ENCODE measurements at places on chromosomes 12 and 14.

- DNase-seq = no peak
These were observed 5.1 kb downstream of the KRT85 start for GRCh38 chr12:52362118-52362726.

- no peak for DNase-seq
These were observed 92.5 kb downstream of the SSPN start for GRCh38 chr12:26287671-26288381.

DNA sequence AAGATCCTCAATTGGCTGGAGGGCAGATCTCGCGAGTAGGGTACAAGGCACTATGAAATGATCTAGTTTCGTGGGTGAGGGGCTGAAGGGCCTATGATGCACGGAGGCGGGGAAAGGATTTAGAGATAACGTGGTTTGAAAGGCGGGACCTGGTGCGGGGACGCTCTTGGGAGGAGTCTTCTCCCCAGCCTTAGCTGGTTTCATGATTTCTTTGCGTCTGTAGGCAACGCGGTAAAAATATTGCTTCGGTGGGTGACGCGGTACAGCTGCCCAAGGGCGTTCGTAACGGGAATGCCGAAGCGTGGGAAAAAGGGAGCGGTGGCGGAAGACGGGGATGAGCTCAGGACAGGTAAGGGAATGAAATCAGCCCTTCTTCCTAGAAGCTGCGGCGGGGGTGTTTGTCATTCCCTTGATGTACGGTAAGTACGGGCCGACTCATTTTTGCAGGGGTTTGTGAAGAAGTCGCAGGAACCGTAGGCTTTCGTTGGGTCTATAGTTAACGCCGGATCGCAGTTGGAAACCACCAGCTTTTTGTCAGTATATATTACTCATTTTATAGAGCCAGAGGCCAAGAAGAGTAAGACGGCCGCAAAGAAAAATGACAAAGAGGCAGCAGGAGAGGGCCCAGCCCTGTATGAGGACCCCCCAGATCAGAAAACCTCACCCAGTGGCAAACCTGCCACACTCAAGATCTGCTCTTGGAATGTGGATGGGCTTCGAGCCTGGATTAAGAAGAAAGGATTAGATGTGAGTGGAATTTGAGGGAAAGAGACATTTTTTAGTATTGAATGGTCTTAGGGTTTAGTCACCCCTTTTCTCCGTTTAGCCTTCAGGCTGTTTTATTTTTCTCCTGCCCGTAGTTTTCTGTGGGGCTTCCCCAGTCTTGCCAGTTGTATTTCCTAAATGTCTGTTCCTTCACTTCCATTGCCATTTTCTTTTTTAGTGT is 602 bp downstream of the APEX1 start:
- no peak for DNase-seq

DNA sequence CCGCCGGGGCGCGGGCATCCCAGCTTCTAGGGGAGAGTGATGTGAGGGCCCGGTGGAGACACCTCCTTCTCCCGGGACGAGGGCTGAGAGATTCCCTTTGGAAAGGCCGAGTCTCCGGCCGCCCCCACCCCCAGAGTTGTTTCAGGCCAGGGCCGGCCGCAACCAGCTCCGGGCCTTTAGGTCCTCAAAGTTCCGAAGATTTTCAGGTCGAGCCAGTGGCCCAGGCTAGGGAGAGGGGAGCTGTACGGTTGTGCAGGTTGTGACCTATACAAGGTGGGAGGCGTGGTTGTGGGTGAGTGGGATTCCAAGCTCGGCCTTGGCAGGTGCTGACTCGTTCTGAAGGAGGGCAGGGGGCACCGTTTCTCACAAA is 18.4 kb upstream of the ANKRD33 start:
- DNase-seq = no peak

DNA sequence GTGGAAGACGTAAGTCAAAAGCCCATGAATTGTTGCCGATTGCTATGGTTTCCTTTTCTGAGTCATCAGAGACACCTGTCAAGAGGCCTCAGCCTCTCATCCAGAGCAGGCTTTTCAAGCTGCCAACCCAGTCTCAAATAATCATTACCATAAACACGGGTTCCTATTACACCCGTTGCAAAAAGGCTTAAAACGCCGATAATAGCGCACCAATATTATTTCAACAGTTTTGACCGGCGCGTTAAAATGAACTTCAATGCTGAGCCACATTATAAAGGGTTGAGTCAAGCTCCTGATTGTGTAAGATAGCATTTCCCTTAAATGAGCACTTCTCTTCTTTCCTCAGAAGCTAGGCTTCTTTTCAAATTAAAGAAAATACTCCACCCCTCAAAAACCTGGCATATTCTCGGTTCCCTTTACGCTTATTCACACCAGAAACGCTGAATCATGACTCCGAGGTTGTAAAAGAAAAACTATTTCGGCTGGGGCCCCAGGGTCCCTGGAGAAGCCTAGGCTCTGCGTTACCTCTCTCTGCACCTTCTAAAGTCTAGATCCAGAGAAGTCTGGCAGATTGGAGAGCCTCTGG is 1.4 kb downstream of the TMTC1 start:
- no peak for DNase-seq

GRCh38 chr14:67738740-67739504 is 37.2 kb downstream of the RDH12 start:
- no peak for DNase-seq

Measured in stimulated activated CD8-positive, alpha-beta memory T cell treated with anti-CD3 and anti-CD28 coated beads, Interleukin-2, amount 100 ng/mL, for 48 hours (primary cell).